ENCODE measurements at places on chromosomes 3 and 15.

GRCh38 chr3:196320137-196320536 is 2.1 kb upstream of the DYNLT2B start:
- DNase-seq, result no peak

- DNase-seq, result no peak
Observed at GRCh38 chr15:37016231-37016630, 84.1 kb downstream of the MEIS2 start.

GRCh38 chr3:108006077-108006771 is 84.6 kb downstream of the CD47 start:
- DNase-seq, result no peak

GRCh38 chr3:131630097-131630496 is 127.3 kb upstream of the MRPL3 start:
- no peak for DNase-seq

- DNase-seq, result no peak
Observed at GRCh38 chr3:66106788-66107187, 68.1 kb upstream of the MAGI1 start.

DNA sequence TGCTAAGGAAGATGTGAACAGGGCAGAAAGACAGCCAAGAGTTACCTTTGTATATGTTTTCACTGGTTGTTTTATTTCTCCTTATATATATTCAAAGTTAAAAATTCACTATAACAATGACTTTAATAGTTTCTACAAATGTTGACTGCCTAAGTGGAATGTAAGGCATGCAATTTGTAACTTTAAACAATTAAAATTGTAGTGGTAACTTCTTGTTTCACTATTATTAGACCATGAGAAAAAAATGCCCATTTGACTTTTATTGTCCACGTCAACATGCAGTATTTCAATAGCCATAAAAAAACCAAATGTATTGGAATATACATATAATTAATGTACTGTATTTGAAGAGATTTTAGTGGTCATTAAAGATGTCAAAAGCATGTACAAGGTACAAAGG is 340.7 kb upstream of the CBLB start:
- no peak for DNase-seq

DNA sequence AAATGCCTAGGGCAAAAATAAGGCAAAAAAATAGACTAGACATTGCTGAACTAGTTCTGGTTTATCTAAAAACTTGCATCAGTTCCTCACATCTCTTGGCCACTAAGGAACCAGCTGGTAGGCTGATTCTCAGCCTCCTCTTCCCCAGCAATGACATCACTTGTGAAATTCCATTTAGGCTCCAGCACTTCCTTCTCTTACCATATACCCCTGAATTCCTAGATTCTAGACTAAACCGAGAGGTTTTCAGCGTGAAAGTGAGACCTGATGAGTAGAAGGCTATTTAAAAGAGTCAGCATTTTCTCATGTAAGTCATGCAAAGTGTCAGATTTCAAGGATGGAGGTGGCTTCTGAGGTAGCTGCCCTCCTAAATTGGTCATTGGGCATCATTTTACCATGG is 247.1 kb upstream of the CDIN1 start:
- no peak for DNase-seq

- DNase-seq, result no peak
Observed at GRCh38 chr3:146966124-146966523, 361.0 kb upstream of the PLSCR5 start.

GRCh38 chr15:78925956-78926743 is 18.7 kb downstream of the CTSH start:
- DNase-seq, result no peak

DNA sequence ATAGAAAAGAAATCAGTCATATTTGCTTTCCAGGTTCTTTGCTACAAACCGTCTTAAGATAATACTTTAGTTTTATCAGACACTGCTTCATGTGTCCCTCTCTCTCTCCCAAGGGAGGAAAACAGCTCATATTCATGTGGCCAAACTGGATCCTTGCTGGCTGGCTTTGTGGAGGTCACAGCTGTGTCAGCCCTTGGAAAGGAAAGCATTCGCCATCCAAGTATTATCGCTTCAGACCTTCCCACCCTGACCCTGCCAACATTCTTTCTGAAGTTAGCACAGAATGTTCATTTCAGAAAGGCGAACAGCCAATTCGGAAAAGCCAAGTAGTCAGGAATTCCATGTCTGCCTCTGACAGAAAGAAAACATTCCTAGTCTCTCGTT is 213.6 kb downstream of the FEZF2 start:
- DNase-seq, result no peak

- DNase-seq, result no peak
Observed at GRCh38 chr3:37935756-37936666, 54.6 kb upstream of the VILL start.

DNA sequence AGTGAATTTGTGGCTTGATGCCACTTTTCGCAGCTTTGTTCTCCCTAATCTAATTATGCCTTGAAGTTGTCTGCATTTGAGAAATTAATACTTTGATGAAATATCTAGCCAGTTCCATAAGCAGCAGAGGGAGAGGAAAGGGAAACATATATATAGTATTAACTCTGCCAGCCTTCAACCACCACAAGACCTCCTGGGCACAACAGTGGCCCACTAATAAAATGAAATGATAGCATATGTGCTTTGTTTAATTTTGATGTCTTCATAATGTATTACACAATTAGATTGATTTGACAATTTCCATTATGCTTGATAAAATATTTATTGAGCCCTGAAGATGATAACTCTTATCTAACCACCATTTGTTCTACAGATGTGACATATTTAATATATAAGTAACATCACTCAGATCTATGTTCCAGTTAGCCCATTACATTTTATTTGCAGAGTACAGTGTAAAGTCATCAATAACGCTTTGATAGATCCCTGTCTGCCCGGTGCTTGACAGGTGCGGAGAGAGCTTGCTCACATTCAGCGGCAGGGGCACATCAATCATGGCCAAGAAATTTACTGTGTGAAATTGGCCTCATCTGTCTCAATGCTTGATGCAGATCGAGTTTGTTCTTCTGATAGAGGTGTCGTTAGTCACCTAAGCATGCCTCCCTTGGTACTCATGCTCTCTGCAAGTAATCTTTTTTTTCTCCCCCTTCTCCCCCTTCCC is 187.4 kb downstream of the MECOM start:
- DNase-seq, result no peak

- no peak for DNase-seq
Observed at GRCh38 chr3:53495146-53495519, 722 bp downstream of the CACNA1D start.

GRCh38 chr15:73884159-73884558 is 10.8 kb downstream of the TBC1D21 start:
- no peak for DNase-seq

- DNase-seq, result no peak
Observed at GRCh38 chr3:106699122-106699521, 678.1 kb upstream of the CCDC54 start.

DNA sequence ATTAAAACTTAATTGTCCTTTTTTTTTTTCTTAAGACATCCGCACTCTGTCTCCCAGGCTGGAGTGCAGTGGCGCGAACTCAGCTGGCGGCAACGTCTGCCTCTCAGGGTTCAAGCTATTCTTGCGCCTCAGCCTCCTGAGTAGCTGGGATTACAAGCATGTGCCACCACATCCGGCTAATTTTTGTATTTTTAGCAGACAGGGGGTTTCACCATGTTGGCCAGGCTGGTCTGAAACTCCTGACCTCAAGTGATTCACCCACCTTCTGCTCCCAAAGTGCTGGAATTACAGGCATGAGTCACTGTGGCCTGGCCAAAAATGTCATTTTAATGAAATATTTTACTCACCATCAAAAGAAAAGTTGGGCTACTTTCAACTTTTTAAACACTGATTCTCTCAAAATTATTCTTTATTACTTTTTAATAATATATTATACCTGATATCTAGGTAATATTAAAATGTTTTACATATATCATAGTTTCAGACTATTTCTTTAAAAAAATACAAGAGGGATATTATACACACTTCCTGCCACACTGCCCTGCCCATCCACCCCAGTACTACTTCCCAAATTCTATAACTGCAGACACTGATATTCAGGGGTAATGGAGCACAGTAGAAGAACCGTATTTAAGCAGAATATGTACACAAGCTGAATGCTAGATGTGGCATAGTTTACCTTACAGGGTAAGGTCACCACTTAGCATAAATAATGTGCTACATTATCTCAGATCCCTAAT is 723.9 kb upstream of the ZNF385D start:
- peak; percentile 8 for DNase-seq

- no peak for DNase-seq
Observed at GRCh38 chr15:70023769-70024491, 73.8 kb downstream of the TLE3 start.

DNA sequence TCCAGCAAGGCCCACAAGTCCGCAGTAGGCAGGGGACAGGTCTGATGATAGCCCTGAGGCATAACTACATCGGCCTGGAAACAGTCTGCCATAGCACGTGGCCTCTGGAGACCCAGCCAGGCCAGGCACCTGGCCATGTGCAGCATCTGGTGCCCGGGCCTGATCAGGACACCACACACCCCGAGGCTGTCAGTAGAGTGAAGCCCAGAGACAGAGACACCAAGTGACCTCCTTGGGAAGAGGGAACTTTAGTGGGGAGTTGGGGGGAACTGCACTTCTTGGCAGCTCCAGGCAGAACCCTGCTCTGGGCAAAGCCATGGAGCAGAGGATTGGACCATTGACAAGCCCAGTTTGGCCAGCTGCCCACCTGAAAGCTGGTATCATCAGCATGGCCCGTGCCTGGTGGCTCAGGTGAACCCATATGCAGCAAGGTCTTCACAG is 1.2 kb downstream of the SHISA5 start:
- no peak for DNase-seq

DNA sequence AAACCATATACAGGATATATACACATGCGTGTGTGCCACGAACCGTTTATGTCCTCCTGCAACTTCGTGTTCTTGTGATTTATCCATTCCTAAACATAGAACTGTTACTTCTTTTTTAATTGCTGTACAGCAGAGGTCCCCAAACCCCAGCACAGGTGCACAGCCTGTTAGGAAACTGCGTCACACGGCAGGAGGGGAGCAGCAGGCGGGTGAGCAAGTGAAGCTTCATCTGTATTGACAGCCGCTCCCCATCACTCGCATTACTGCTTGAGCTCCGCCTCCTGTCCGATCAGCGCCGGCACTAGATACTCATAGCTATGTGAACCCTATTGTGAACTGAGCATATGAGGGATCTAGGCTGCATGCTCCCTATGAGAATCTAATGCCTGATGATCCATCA is 34.9 kb upstream of the NRROS start:
- no peak for DNase-seq

DNA sequence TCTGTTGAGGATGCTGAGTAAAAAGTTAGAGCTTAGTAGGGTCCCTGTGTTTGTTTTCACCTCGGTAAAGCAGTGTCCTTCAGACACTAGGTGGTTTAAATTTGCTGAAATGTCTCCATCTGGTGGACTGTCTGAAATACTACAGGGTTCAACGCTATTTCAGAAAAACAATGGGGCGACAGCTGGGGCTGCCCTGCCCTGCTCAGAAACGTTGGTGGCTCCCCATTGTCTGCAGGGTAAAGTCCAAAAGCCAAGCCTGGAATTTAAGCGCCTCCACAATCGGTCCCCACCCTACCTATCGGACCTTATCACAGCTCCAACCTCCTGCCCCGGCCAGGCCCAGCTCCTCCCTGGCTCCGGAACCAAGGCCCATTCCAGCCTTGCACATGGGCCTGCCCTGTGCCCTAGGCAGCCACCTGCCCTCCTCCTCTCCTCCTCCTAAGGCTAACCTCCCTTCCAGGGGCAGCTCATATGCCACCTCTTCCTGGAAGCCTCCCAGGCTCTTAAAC is 4.3 kb upstream of the TSEN2 start:
- peak; percentile 56 for DNase-seq

DNA sequence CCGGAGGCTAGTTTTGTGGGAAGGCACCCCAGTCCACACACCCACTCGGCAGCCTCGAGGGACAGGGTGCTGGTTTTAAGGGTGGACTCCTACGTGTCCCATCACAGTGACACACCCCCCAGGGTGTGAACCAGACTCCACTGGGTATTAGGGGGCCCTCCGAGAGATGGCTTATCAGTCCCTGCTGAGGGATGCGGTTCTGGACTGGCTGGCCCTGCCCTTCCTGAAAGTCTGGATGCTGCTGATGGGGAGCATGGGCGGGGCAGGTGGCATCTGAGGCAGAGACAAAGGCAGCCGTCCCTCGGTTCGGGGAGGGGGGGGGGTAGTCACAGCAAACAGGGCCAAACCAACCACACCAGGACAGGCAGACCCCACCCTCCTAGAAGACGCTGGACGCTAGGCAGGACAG is 939 bp upstream of the ULK3 start:
- no peak for DNase-seq

DNA sequence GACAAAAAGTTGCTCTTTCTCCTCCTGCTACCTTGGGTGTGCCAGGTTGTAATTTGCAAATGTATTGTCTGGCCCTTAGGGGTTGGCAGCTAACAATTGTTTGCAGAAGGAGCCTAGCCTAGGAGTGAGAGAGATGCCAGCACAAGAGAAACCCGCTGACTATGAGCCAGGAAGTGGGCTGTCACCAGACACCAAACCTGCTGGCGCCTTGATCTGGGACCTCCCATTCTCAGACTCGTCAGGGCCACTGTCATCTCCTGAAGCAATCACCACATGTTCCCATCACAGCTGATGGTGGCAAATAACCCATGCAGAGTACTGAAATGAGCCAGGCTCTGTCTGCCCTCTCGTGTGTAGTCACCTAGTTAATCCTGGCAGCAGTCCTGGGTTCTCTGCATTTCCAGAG is 406.4 kb upstream of the NPAP1 start:
- DNase-seq, result peak; percentile 90

DNA sequence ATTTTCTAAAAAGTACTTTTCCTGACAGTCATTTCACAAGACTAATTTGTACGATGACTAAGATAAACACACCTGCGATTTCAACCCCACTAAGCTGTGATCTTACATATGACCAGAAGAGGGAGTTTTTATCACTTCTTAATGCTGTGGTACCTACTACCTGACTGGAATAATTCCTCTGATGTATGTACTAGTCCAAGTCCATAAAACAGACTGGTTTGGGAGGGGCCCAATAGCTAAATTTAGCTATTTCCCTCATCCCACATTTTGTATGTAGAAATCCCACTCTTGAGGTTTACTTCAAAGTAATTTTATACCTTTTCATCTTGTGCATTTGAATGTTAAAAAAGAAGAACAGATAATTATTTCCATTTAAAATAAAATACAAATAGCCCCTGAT is 49.7 kb upstream of the SCAANT1 start:
- peak; percentile 56 for DNase-seq

DNA sequence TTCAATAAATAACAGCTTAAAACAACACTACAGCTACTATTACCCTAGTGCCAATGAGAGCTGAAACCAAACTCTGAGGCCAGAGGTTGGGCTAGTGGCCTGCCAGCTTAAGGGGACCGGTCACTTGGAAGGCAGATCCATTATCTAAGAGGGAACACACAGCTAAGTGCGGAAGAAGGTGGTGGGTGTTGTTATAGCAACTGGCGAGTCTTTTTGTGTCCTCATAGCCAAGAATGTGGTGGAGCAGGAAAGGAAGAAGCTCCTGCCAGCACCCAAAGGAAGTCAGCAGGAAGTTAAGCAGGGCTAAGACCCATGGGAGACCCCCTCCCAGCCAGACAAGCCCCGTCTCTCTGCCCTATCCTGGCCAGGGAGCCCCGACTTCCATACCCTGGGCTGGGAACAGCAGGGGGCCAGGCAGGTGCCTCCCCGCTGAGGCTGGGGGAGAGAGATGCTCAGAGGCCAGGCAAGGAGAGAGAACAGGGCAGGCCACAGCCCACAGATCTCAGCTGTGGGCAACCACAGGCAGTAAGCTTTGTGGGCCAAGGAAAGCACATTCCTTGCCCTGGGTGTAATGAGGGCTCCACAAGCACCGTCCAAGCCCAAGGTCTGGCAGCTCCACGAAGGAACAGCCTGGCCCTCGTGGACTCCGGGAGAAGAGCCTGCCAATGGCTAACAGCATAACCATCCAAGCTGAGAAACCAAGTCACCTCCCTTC is 34.0 kb upstream of the HRH1 start:
- DNase-seq, result no peak

- DNase-seq, result no peak
Observed at GRCh38 chr3:9193633-9194195, 55.7 kb downstream of the SRGAP3 start.
